ENCODE measurements at places on chromosomes 3 and 15. TPM values are rescaled to one million over a fixed set of nuclear protein-coding genes. Genes with fewer than 3 reads are reported as not detected.

Gene CYP8B1
- total RNA-seq = not detected

Gene SLC22A13
- 1.5 TPM for total RNA-seq

Gene KNG1
- total RNA-seq = not detected

Gene A4GNT
- not detected for total RNA-seq

Gene C2CD4A
- 5.8 TPM for total RNA-seq

Gene AVEN
- 17.5 TPM for total RNA-seq

Gene EPHB1
- 1.3 TPM for total RNA-seq

Gene GRIP2
- not detected for total RNA-seq

Gene SMAD6
- total RNA-seq = not detected

Gene ITIH4
- 5.5 TPM for total RNA-seq

Gene CAPN3
- 3.2 TPM for total RNA-seq

Gene MITF
- not detected for total RNA-seq

Gene ANKRD34C
- not detected for total RNA-seq

Gene EFCC1
- total RNA-seq = not detected

Gene GRAMD2A
- 0.50 TPM for total RNA-seq

Gene CEP152
- total RNA-seq = 26.7 TPM

Gene SAMMSON
- total RNA-seq = not detected

Gene TYRO3
- 2.7 TPM for total RNA-seq

Gene ANKUB1
- total RNA-seq = not detected

Gene THBS1
- total RNA-seq = 0.66 TPM

Gene SACM1L
- 49.2 TPM for total RNA-seq

Gene STIMATE
- 39.0 TPM for total RNA-seq

Gene CPB1
- total RNA-seq = not detected

Gene LARP6
- 0.26 TPM for total RNA-seq

Gene CCDC191
- 1.4 TPM for total RNA-seq

Gene DNAH12
- not detected for total RNA-seq

Gene EPB42
- total RNA-seq = not detected

Gene ST6GAL1
- total RNA-seq = 68.0 TPM

Gene CACNA1D
- total RNA-seq = 0.56 TPM

Gene TGM5
- total RNA-seq = 0.48 TPM

Gene MYRIP
- total RNA-seq = not detected

Gene ZNF385D
- not detected for total RNA-seq

Gene HTR3E
- not detected for total RNA-seq

Gene ADAMTS9
- not detected for total RNA-seq

Gene CILP
- 0.05 TPM for total RNA-seq

Gene LRTM1
- total RNA-seq = not detected

Gene CASR
- 0.82 TPM for total RNA-seq

Gene TMC3
- not detected for total RNA-seq

Data from activated T-helper 17 cell treated with anti-CD3 and anti-CD28 coated beads, Interleukin-2, amount 50 U/mL, for 72 hours (primary cell).